ENCODE measurements at places on chromosomes 11 and 22.

- H3K27ac ChIP-seq, result no peak overlapping the region
- no peaks in the 10 kb centered on the region for H3K27me3 ChIP-seq
- no peaks in the 10 kb centered on the region for H3K4me1 ChIP-seq
- H3K4me3 ChIP-seq, result no peak overlapping the region
- no peak for DNase-seq
Observed at GRCh38 chr22:48755059-48755949, 1072.4 kb downstream of the BRD1 start.

GRCh38 chr11:126687477-126687876 lies 313.1 kb downstream of the KIRREL3 start:
- H3K4me1 ChIP-seq, result no peaks in the 10 kb centered on the region
- no peaks in the 10 kb centered on the region for H3K27me3 ChIP-seq
- H3K4me3 ChIP-seq, result no peak overlapping the region
- no peaks in the 10 kb centered on the region for H3K36me3 ChIP-seq

GRCh38 chr22:30333707-30334087 lies 7.0 kb upstream of the TBC1D10A start:
- no peak overlapping the region for H3K27ac ChIP-seq
- no peak overlapping the region for H3K4me3 ChIP-seq
- H3K36me3 ChIP-seq, result peaks cover 38% of the 10 kb centered on the region
- no peaks in the 10 kb centered on the region for H3K27me3 ChIP-seq

DNA sequence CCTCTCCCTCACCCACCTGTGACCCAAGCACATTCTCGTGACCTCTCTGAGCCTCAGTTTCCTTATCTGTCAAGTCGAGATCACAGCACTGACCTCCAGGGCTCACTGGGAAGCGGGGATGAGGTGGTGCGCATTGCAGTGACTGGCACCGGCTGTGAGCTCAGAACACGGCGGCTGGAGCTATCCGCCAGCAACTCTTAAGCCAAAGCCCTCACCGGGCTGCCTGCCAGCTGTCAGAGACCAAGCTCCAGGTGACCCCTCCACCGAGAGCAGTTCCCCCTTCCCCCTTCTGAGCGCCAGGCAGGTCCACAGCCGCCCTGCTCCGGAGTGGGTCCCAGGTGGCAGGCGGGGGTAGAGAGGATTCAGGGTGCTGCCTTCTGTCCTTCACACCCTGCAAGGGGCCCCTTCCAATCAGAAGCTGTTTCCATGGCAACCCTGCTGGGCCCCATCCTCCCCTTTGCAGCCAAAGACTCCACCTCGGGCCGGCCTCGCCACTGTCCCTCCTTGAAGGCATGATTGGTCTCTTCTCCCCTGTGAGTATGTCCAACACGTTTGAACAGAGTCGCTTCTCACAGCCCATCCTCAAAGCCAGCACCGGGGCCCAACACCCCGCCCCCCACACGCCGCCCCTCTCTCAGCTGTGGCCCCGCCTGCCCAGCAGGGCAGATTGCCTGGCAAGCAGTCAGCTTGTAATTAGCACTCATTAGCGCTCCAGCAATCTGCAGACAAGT lies 98.7 kb downstream of the WNT7B start:
- no peak overlapping the region for H3K4me3 ChIP-seq
- no peak for DNase-seq
- H3K4me1 ChIP-seq, result no peaks in the 10 kb centered on the region

GRCh38 chr11:100830274-100830673 lies 143.2 kb downstream of the ARHGAP42 start:
- H3K4me3 ChIP-seq, result no peak overlapping the region
- H3K36me3 ChIP-seq, result no peaks in the 10 kb centered on the region
- H3K27me3 ChIP-seq, result no peaks in the 10 kb centered on the region
- H3K27ac ChIP-seq, result no peak overlapping the region
- H3K4me1 ChIP-seq, result peaks cover 17% of the 10 kb centered on the region

DNA sequence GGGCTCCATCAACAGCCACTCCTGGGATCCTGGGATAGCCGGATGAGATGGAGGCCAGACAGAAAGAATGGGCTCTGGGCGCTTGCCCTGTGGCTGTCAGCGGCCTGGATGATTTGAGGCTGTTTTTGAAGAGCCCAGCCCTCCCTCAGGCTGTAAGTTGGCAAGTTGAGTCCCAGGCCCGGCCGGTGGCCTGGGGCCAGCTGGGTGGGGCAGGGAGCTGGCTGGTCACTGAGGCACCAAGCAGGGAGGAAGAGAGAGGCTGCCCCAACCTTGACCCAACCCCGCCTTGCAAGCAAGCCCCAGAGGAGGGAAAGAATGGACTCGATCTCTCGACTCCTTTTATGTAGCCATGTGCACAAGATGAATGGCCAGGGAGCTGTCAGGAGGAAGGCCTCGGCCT lies 34.9 kb downstream of the RIBC2 start:
- peak; percentile 76 for DNase-seq
- peaks cover 3% of the 10 kb centered on the region for H3K27me3 ChIP-seq
- peaks cover 15% of the 10 kb centered on the region for H3K4me1 ChIP-seq
- H3K4me3 ChIP-seq, result no peak overlapping the region

GRCh38 chr11:104487046-104487806 lies 323.3 kb upstream of the PDGFD start:
- no peaks in the 10 kb centered on the region for H3K27me3 ChIP-seq
- H3K4me1 ChIP-seq, result no peaks in the 10 kb centered on the region

DNA sequence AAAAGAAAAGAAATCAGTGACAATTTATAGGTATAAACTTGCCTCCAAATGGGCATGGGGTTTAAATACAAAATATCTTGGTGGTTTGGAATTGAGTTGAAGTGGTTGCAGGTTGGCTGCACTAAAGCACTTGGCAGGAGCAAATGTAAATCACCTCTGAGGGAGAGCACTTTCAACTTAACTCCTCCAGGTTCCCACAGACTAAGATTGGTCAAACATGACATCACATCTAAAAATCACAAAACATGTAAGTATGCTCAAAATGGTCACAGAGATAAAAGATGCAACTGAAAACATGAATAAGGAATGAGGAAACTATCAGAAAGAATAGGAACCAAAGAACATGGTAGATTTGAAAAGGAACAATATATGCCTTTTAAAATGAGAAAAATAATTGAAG lies 12.3 kb upstream of the SHANK3 start:
- H3K36me3 ChIP-seq, result no peaks in the 10 kb centered on the region
- no peak overlapping the region for H3K4me3 ChIP-seq
- peaks cover 4% of the 10 kb centered on the region for H3K4me1 ChIP-seq
- DNase-seq, result no peak
- H3K27me3 ChIP-seq, result no peaks in the 10 kb centered on the region
- H3K27ac ChIP-seq, result no peak overlapping the region

- no peak for DNase-seq
- no peaks in the 10 kb centered on the region for H3K36me3 ChIP-seq
- no peak overlapping the region for H3K27ac ChIP-seq
- H3K4me3 ChIP-seq, result no peak overlapping the region
Observed at GRCh38 chr22:43571181-43571580, 159.4 kb downstream of the MPPED1 start.

DNA sequence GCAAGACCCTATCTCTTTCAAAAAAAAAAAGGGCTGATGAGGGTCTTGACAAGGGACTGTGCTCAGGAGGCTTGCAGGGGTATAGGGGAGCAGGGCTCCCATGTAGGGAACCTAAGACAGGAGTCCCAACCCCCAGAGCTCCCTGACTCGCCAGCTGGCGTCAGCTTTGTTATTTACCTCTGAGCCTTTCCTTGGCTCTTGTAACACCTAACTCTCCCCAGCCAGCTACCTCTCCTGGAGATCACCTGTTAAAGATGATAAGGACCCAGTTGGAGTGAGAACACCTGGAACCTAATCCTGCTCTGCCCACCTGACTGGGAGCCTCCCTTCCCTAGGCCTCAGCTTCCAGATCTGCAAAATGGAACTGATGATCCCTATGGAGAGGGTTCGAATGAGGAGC lies 13.2 kb downstream of the SLC35E4 start:
- no peaks in the 10 kb centered on the region for H3K27me3 ChIP-seq
- H3K36me3 ChIP-seq, result no peaks in the 10 kb centered on the region

- H3K27ac ChIP-seq, result no peak overlapping the region
- H3K27me3 ChIP-seq, result no peaks in the 10 kb centered on the region
- no peak overlapping the region for H3K4me3 ChIP-seq
- no peaks in the 10 kb centered on the region for H3K4me1 ChIP-seq
Observed at GRCh38 chr11:128022007-128022368, 565.4 kb downstream of the ETS1 start.

DNA sequence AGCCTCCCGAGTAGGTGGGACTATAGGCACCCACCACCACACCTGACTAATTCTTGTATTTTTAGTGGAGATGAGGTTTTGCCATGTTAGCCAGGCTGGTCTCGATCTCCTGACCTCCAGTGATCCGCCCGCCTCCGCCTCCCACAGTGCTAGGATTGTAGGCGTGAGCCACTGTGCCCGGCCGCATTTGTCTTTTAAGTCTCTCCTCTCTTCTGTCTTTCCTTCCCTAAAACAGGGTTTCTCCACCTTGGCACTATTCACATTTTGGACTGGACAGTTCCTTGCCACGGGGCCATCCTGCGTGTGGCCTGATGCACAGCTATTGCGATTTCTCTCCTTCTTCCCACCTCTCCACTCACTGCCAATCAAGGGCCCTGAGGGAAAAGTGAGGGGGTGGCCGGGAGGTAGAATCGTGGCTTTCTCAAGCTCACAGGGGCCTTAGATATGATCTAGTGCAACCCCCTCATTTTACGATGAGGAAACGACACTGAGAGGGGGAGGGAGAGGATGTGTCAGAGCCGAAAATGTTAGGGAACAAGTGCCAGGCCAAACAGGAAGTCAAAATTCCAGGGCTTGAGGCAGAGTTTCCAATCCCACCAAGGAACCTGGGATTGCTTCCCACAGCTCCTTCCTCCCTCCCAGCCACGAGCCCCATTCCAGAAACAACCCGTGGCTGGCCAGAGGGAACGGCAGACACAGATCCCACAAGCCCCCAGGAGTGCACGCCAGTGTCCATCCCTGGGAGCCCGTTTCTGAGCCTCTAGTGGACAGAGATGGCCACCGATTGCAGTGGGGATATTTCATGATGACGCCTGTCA lies 21.2 kb downstream of the SCGB1A1 start:
- peak; percentile 36 for DNase-seq
- H3K27me3 ChIP-seq, result no peaks in the 10 kb centered on the region
- H3K27ac ChIP-seq, result peak overlapping the region; percentile 55

DNA sequence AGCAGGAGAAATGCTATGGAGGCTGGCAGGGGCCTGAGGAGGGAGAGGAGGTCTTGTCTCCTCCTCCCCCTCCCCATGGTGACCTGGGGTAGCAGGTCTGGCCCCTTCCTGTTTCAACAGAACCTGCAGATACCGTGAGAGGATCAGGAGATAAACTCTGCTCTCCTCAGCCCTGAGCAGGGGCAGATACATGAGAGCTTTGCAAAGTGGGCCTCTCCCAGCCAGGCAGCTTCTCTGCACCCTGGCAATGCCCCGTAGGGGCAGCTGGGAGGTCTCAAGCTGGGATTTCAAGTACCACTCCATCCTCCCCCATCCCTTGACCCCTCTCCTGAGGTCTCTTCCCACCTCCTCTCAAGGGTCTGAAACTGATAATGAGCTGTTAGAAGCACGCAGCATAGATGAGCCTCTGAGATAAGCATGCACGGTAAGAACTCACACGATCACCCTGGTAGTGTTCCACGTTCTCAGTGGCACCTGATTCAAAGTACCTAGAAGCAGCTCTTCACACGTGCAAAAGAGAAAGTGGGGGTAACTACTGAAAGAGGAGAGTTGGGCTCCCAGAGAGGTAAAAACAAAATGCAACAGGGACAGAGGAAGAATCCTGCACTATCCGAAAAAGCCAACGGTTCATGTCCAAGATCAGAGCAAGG lies 4.9 kb upstream of the CCDC86 start:
- no peaks in the 10 kb centered on the region for H3K36me3 ChIP-seq
- DNase-seq, result no peak
- no peak overlapping the region for H3K27ac ChIP-seq
- no peak overlapping the region for H3K4me3 ChIP-seq
- peaks cover 14% of the 10 kb centered on the region for H3K4me1 ChIP-seq

DNA sequence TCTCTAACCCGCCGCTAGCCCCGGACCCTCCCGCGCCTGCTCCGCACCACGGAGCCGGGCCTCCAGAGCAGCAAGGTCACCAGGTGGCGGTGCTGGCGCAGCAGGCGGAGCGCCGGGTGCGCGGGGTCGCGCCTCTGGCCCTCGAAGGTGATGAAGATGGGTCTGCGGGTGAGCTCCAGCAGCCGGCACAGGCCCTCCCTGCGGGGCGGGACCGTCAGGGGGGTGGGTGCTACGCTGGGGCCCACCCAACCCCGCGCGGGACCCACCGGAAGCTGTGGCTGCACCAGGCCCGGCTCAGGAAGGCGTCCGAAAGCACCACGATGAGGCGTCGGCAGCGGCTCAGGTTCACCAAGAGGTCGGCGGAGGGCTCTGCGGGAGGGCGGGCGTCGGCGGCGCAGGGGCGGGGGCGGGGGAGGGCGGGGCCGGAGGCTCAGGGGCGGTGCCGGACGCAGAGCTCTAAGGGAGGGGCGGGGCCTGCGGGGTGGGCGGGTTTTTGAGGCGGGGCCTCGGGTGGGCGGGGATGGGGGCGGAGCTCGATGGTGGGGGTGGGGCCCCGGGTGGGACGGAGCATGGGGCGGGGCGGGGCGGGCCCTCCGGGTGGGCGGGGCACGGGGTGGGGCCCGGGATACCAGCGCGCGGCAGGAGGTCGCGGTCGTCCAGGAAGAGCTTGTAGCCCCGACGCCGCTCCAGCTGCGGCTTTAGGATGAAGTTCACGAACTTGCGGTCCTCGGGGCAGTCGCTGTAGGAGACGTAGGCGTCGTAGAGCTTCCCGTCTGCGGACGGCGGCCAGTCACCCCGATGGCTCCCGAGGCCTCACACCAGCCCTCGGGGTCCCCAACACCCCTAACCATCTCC lies 7.8 kb downstream of the SIGIRR start:
- no peak overlapping the region for H3K27ac ChIP-seq
- H3K36me3 ChIP-seq, result no peaks in the 10 kb centered on the region
- no peaks in the 10 kb centered on the region for H3K27me3 ChIP-seq
- peak overlapping the region; percentile 67 for H3K4me3 ChIP-seq
- DNase-seq, result peak; percentile 71

- peaks cover 3% of the 10 kb centered on the region for H3K36me3 ChIP-seq
- H3K4me3 ChIP-seq, result peak overlapping the region; percentile 78
- peak overlapping the region; percentile 86 for H3K27ac ChIP-seq
- peaks cover 23% of the 10 kb centered on the region for H3K4me1 ChIP-seq
Observed at GRCh38 chr22:46044621-46045458, 67.9 kb upstream of the WNT7B start.

DNA sequence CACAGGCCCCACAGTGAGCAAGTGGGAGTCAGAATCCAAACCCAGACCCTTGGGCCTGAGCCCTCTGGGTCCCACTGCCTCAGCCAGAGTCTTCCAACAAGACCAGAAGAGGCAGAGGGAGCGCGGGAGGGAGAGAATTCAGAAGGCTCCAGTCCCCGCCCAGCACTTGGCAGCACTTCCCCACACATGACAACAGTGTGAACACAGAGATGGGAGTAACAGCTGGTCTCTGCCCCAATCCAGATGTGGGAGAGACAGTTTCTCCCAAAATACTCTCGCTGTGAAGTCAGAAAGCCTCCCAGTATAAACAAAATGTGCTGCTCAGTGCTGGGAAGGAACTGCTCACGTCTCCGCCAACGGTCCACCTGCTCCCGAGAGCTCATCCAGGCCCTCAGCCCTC lies 219.9 kb downstream of the MN1 start:
- no peaks in the 10 kb centered on the region for H3K4me1 ChIP-seq
- DNase-seq, result no peak
- H3K27me3 ChIP-seq, result peaks cover 17% of the 10 kb centered on the region
- no peak overlapping the region for H3K27ac ChIP-seq
- no peaks in the 10 kb centered on the region for H3K36me3 ChIP-seq

Measured in fibroblast of lung (primary cell).